Left ventricle myocardium inferior (tissue), 1 donor: ENCODE measurements at places on chromosomes 1 and 21. TPM values are rescaled to one million over a fixed set of nuclear protein-coding genes. Genes with fewer than 3 reads are reported as not detected.

Gene EXO1
- 0.44 TPM for total RNA-seq

Gene FAM72C
- not detected for total RNA-seq

GRCh38 chr1:89910780-89911179 lies 84.1 kb upstream of the ZNF326 start:
- H3K36me3 ChIP-seq: no peaks in the 10 kb centered on the region
- H3K27ac ChIP-seq: peak overlapping the region; percentile 73
- no peaks in the 10 kb centered on the region for H3K27me3 ChIP-seq
- H3K4me3 ChIP-seq: no peak overlapping the region

Gene RGS1
- 0.74 TPM for total RNA-seq
